ENCODE measurements at places on chromosomes 1 and 21. TPM values are rescaled to one million over a fixed set of nuclear protein-coding genes. Genes with fewer than 3 reads are reported as not detected.

DNA sequence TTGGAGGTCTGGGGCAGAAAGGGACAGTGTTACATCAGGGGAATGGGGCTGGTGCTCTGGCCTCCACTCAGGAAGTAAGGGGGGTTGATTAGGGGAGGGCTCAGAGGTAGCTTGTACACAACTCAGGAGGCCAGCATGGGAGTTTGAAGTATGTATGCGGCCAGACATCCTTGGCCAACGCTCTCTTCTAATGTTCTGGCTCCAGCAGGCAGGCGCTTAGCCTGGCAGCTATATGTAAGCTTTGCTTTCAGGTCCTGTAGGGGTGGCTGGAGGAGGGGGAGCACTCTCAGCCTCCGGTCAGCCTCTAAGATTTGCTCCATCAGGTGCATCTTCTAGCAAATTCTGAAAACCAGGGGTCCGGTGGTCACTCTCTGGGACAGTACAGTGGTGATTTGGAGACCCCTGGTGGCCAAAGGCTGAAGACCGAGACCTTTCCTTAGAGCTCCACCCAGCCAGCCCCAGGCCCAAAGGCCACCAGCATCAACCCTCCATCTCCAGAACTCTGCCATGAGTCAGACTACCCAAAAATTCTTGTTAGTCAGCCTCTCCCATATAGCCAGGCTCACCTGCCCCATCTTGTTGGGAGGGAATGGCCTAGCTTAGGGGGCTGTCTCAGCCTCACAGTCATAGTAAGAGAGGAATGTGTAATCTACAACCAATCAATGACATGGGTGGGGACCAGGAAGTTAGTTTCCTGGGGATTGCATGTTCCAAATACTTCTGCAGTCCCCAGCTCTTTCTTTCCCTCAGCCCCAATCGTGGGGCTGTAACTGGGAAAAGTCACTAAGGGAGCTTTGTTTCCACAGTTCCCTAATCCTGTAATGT lies 9.7 kb upstream of the COL8A2 start:
- H3K4me3 ChIP-seq = no peak overlapping the region
- peaks cover 23% of the 10 kb centered on the region for H3K36me3 ChIP-seq
- DNase-seq = peak; percentile 53
- peaks cover 48% of the 10 kb centered on the region for H3K4me1 ChIP-seq

GRCh38 chr1:233372218-233373120 lies 44.9 kb downstream of the MAP3K21 start:
- no peaks in the 10 kb centered on the region for H3K4me1 ChIP-seq
- H3K36me3 ChIP-seq = no peaks in the 10 kb centered on the region
- H3K4me3 ChIP-seq = no peak overlapping the region
- no peak for DNase-seq

DNA sequence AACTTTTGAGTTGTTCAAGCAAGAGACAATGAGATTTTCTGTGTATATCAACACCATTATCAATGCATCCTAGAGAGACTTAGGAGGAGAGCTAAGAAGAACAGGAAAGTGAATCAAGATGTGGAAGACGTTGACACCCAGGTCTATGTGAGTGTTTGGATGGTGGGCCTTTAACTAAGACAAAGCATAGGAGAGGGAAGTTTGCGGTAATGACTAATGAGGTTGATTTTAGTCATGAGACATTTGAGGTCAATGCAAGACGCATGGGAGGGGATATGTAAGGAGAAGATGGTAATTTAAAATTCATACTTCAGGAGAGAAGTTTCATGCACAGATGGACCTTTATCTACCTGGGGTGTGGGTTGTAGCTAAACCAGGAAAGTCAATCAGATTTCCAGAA lies 269.6 kb downstream of the VAV3 start:
- no peak for DNase-seq
- H3K27me3 ChIP-seq = no peaks in the 10 kb centered on the region
- no peak overlapping the region for H3K27ac ChIP-seq
- H3K36me3 ChIP-seq = no peaks in the 10 kb centered on the region
- no peaks in the 10 kb centered on the region for H3K4me1 ChIP-seq
- no peak overlapping the region for H3K4me3 ChIP-seq

SPRR2E gene
- total RNA-seq = not detected

- peaks cover 46% of the 10 kb centered on the region for H3K4me1 ChIP-seq
- H3K27ac ChIP-seq = no peak overlapping the region
- no peaks in the 10 kb centered on the region for H3K36me3 ChIP-seq
Observed at GRCh38 chr1:212293579-212293978, 8.4 kb downstream of the PPP2R5A start.

DNA sequence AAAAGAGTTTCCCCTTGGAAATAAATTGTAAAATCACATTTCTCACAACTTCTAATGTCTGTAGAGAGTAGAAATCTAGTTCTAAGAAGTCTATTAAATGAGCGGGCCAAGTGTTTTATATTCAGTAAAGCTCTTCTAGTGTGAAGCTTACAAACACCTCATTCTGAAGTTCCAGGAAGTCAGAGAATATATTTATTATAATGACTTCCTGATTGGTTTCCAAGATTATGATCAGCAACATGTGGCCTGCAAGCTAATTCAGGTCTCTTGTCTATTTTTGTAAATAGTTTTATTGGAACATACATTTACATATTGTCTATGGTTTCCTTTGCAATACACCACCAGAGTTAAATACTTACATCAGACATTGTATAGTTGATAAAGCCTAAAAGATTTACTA lies 603.9 kb downstream of the AMY1C start:
- H3K4me1 ChIP-seq = no peaks in the 10 kb centered on the region
- DNase-seq = no peak
- H3K36me3 ChIP-seq = no peaks in the 10 kb centered on the region
- H3K4me3 ChIP-seq = no peak overlapping the region
- H3K27me3 ChIP-seq = no peaks in the 10 kb centered on the region

ZNF648 gene
- not detected for total RNA-seq

TFF2 gene
- total RNA-seq = 17.0 TPM

MROH7 gene
- total RNA-seq = 15.9 TPM

GRCh38 chr1:75083848-75084514 lies 50.2 kb upstream of the LHX8 start:
- no peaks in the 10 kb centered on the region for H3K36me3 ChIP-seq
- no peaks in the 10 kb centered on the region for H3K4me1 ChIP-seq
- no peaks in the 10 kb centered on the region for H3K27me3 ChIP-seq
- no peak overlapping the region for H3K4me3 ChIP-seq
- no peak overlapping the region for H3K27ac ChIP-seq

DNA sequence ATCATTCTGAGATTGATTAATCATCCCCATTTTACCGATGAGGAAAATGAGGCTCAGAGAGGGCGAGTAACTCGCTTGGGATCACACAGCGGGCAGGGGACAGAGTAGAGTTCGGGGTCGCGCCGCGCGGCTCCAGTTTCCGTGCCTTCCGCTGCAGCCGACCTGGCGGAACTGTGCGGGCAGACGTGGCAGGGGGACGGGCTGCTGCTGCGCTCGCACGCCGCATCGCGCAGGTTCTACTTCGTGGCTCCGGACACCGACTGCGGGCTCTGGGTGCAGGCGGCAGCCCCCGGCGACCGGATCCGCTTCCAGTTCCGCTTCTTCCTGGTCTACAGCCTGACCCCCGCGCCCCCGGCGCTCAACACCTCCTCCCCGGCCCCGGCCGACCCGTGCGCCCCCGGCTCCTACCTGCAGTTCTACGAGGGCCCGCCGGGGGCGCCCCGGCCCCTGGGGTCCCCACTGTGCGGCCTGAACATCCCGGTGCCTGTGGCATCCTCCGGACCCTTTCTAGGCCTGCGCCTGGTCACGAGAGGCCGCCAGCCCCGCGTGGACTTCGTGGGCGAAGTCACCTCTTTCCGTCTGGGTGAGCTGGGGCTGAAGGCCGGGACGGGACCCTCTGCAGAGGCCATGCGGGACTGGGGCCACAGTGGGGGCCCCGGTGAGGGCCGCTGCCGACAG lies 2.3 kb downstream of the LDLRAD2 start:
- DNase-seq = no peak

- no peak overlapping the region for H3K27ac ChIP-seq
- no peak for DNase-seq
- H3K36me3 ChIP-seq = no peaks in the 10 kb centered on the region
- H3K4me3 ChIP-seq = no peak overlapping the region
- H3K27me3 ChIP-seq = no peaks in the 10 kb centered on the region
Observed at GRCh38 chr1:221612047-221612777, 129.7 kb downstream of the DUSP10 start.

DNA sequence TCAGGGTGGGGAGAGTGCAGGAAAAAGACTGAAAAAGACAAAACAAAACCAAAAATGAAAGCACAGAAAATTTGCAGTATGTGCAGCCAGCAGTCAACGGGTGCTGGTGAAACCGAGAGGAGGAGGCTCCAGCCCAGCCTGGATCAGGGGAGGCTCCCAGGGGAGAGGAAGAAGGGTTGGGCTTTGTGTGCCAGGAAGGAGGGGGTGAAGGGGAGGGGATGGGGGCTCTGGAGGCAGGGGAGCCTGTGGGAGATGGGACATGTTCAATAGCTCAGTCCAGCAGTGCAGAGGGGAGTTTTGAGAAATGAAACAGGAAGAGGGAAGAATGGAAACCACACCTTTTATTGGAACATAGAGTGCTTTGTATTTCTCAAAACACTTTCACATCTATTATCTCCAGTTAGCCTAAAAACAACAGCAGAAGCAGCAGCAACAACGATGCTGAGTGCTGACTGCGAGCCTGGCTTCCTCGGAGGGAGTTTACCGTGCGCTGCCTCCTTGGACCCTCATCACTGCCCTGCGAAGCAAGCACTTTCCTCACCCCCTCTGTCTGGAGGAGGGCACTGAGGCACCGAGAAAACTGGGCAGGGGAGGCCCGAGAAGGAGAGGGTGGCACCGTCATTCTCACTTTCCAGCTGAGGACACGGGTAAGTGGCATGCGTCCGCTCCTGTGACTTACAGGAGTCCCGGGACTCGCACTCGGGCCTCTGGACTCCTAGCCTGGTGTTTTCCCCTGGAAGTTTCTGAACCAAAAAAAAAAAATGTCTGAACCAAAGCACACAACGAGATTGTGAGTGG lies 62.9 kb downstream of the MDM4 start:
- H3K4me3 ChIP-seq = peak overlapping the region; percentile 55
- H3K4me1 ChIP-seq = peaks cover 11% of the 10 kb centered on the region
- no peak overlapping the region for H3K27ac ChIP-seq
- no peaks in the 10 kb centered on the region for H3K27me3 ChIP-seq
- DNase-seq = no peak

DNA sequence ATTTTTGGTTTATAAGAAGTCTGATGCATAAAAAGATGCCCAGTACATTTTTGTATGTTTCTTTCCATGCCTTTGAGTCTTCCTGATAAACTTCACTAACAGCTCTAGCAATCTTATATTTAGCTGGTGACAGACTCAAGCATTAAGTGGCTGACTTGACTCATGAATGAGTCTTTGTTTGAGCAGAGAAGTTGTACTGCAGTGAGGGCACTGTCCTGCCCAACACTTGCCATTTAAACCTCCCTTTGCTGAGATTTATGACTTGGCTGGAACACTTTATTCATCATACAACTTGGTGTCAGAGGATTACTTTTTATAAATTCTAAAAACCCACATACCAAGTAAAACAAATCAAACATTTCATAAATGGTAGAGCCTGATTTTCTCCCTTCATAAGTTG lies 14.6 kb upstream of the CAMSAP2 start:
- H3K36me3 ChIP-seq = no peaks in the 10 kb centered on the region
- DNase-seq = no peak
- H3K4me3 ChIP-seq = no peak overlapping the region
- H3K4me1 ChIP-seq = no peaks in the 10 kb centered on the region
- H3K27me3 ChIP-seq = no peaks in the 10 kb centered on the region

GRCh38 chr1:215887627-215888026 lies 320.5 kb downstream of the KCTD3 start:
- no peak overlapping the region for H3K27ac ChIP-seq
- H3K4me3 ChIP-seq = no peak overlapping the region
- DNase-seq = no peak
- H3K4me1 ChIP-seq = no peaks in the 10 kb centered on the region

GRCh38 chr21:13937236-13937635 lies 273.5 kb downstream of the LIPI start:
- H3K27ac ChIP-seq = no peak overlapping the region
- H3K4me3 ChIP-seq = no peak overlapping the region
- no peaks in the 10 kb centered on the region for H3K36me3 ChIP-seq
- no peaks in the 10 kb centered on the region for H3K4me1 ChIP-seq

SLAMF6 gene
- total RNA-seq = 1.2 TPM

MPL gene
- not detected for total RNA-seq

DNA sequence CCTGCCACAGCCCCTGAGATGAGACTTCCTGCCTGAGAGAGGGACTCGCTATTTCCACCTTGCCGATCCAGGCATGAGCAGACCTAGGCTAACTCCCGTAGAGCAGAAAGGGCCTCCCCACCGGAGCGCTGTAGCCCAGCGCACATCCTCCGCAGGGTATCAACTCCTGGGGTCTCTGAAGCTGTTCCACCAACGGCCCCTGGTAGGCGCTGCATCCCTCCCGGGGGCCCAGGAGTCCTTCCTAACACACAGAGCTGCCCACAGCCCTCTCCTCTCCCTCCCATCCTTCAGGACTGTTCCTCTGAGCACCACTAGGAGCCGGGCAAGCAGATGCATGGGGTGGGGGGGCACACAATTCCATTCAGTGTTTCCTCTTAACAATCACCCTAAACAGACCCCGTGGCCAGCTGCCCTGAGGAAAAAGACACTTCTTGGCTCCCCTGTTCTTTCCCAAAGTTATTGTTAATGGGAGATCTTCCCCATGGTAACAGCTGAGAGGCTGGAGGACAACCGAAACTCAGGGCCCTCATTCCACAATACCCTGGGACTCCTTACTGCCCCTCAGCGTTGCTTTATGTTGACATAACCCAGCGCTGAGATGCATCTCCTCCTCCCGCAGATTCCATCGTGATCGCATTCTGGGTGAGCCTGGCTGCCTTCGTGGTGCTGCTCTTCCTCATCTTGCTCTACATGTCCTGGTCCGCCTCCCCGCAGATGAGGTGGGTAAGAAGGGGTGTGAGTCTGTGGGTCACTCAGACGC lies 7.5 kb downstream of the MRAP start:
- no peak overlapping the region for H3K4me3 ChIP-seq
- H3K27ac ChIP-seq = no peak overlapping the region
- peaks cover 5% of the 10 kb centered on the region for H3K36me3 ChIP-seq

GRCh38 chr1:116392717-116393404 lies 19.8 kb downstream of the ATP1A1 start:
- peaks cover 89% of the 10 kb centered on the region for H3K36me3 ChIP-seq

C1orf226 gene
- total RNA-seq = 3.3 TPM

All from thoracic aorta (tissue), 2 donors.